ENCODE measurements at places on chromosomes 2 and 18. TPM values are rescaled to one million over a fixed set of nuclear protein-coding genes. Genes with fewer than 3 reads are reported as not detected.

ANKRD53 gene
- total RNA-seq = 0.30 TPM

GPR148 gene
- total RNA-seq = not detected

GRCh38 chr2:173217116-173217840, 137.4 kb upstream of the CDCA7 start:
- peak; percentile 56 for DNase-seq

DNA sequence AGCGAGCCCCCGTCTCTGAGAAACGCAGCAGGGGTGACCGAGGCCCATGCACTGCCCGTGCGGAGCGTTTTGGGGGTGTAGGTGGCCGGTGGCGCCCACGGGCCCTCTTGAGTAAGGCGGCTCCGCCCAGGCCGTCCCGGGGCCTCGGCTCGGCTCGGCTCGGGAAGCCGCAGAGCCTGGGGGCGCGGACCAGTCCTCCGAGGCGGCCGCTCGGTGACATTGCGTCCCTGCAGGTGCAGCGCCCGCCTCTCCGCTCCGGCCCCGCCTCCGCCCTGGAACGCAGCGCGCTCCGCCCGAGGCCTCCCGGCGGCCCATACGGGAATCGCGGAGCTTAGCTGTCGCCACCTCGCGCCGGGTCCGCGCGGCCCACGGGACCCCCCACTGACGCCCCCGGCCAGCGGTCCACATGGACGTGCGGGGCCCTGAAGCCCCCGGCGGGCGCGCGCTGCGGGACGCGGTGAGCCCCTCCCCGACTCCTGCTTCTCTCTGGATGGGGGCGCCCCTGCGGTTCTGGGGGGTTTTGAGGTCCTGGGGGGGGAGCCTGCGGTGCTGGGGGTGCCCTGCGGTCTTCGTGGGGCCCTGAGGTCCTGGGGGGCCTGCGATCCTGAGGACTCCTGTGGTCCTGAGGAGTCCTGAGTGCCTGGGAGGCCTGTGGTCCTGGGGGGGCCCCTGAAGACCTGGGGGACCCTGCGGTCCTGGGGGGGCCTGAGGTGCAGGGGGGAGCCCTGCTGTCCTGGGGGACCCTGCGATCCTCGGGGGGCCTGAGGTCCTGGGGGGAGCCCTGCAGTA, at the start of gene HSBP1L1:
Gene HSBP1L1 (plus strand): TSS at position 314 of the 789 bp plus-strand sequence. CDS start 93 bp downstream, at position 407.
- DNase-seq = peak; percentile 18

All from renal cortical epithelial cell (primary cell).